HTR-8/SVneo (cell line): ENCODE measurements at places on chromosomes 2 and 18.

- no peak for DNase-seq
Observed at GRCh38 chr2:227862227-227862740, 9.1 kb upstream of the DAW1 start.

DNA sequence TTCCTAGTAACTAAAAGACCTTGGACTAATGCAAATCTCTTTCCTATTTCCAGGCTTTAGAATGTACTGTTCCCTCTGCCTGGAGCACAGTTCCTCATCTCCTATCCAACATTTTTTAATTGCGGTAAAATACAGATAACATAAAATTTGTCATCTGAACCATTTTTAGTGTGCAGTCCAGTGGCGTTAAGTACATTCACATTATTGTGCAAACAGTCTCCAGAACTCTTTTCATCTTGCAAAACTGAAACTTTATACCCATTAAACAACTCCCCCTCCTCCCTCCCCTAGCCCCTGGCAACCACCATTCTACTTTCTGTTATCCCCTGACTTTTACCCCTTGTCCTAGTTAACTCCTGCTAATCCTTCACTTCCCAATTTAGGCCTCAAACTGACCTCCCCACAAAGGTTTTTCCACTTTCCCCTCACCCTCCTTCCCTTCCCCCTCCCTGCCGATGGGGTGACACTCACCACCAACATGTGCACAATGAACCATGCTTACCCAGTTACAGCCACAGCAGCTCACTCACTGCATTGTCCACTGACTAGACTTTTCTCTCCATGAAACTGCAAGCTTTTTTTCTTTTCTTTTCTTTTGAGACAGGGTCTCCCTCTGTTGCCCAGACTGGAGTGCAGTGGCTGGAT is 54.8 kb downstream of the KIAA2012 start:
- no peak for DNase-seq

DNA sequence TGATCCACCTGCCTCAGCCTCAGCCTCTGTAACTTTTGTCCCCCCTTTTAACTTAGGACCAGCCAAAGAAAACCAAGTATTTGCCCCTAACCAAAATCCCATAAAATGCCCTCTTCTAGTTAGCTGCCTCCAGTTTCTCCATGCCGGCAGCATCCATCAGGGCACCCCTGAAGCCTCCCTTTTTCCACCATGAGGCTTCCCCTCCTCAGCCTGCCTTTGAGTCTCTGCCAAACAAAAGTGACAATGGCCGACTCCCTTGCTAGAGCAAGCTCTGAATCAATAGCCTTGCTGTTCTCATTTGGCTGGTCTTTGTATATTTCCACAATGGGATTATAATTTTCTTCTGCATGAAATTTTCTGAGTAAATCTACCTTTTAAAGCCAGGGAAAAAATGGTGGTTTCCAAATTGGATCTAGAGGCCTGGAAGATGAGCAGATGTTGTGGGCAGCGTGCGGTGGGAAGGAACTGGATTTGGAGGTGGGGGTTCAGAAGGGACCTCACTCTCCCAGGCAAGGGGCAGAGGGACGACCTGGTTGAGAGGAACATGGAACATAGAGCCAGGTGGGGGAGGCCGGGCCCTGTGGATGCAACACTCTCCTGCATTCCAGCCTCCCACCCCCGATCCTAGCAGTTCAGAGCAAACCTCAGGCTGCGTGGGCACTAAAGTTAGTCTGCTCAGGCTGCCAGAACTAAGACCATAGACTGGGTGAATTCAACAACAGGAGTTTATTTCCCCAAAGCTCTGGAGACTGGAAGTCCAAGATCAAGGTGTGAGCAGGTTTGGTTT is 80.6 kb downstream of the HS6ST1 start:
- no peak for DNase-seq

- DNase-seq, result peak; percentile 10
Observed at GRCh38 chr2:217166241-217166850, 306.5 kb upstream of the TNP1 start.

- no peak for DNase-seq
Observed at GRCh38 chr2:172999641-173000386, 75.8 kb upstream of the MAP3K20 start.

GRCh38 chr2:132414081-132414480 is 2.5 kb upstream of the GPR39 start:
- no peak for DNase-seq

- no peak for DNase-seq
Observed at GRCh38 chr2:144516411-144516980, 3.4 kb downstream of the ZEB2 start.

GRCh38 chr2:134917360-134917865 is 1.2 kb upstream of the CCNT2 start:
- DNase-seq, result no peak

DNA sequence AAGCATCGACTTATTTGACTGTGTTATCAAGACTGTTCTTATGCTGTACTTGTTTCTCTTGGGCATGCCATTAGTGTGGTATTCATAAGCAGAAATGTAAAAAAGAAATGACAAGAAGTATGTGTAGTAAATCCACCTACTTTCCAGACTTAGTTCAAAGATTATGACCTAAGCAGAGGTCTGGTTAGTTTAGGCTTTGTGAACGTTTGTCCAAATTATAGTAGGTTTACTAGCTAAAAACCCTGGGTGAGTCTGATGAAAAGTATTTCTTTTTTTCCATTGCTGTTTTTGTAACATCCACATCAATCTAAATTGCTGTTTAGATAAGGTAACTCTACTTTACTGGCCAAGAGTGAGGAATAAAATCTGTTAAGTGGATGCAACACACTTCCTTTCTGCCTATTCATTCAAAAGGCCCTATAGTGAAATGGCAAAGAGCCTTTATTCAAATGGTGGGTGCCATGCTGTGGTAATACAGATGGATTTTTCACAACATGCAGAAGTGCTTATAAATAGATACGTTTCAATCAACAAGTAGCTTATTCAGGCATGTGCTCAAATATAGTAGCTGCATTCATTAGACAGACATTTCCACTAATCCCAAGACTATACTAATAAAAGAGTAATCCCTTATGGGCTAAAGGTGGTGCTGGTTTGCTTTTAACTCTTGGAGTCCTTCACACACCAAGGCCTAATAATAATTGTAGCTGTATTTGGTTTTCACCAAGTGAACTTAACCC is 122.5 kb upstream of the LTBP1 start:
- DNase-seq, result no peak

GRCh38 chr18:27685091-27685490 is 491.8 kb downstream of the CDH2 start:
- DNase-seq, result no peak

GRCh38 chr18:8603663-8604520 is 5.3 kb upstream of the RAB12 start:
- no peak for DNase-seq

DNA sequence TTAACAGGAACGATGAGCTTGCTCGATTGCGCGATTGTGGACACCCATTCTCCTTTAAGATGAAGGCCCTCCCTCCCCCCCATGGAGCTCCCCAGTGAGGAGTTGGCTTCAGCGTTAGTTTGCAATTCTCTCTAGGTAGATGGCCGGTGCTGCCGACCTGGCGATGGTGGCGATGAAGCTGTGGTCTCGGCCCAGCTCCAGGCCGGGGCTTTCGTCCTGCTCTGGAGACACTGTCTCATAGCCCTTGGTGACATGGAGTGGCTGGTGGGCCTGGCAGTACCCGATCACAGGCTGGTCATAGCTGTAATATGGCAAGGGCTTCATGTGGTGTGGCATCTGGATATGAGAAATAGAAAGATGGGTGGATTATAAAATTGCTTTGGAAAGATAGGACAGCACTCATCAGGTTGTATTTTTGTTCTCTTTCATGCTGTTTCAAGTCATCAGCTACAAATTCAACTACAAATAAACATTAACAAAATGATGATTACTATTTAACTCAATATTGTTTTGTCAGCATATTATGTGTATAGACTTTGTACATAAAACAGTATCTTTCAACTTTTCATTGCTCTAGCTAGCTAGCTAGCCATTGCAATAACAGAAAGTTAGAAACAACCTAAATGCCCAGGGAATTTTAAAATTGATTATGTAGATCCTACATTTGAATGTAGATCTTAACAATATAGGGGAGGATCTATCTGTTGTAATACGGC is 773.4 kb downstream of the LRRTM4 start:
- no peak for DNase-seq

GRCh38 chr18:48766026-48766425 is 184.7 kb downstream of the SMAD7 start:
- DNase-seq, result no peak
